Activated naive CD8-positive, alpha-beta T cell treated with anti-CD3 and anti-CD28 coated beads, Interleukin-2, amount 50 U/mL, for 24 hours (primary cell): ENCODE measurements at places on chromosomes 7 and 10.

- H3K36me3 ChIP-seq, result no peaks in the 10 kb centered on the region
- H3K4me1 ChIP-seq, result no peaks in the 10 kb centered on the region
- no peak overlapping the region for H3K4me3 ChIP-seq
- no peaks in the 10 kb centered on the region for H3K27me3 ChIP-seq
- H3K27ac ChIP-seq, result no peak overlapping the region
Measured at GRCh38 chr7:136138991-136139390, 161.8 kb upstream of the MTPN start.

DNA sequence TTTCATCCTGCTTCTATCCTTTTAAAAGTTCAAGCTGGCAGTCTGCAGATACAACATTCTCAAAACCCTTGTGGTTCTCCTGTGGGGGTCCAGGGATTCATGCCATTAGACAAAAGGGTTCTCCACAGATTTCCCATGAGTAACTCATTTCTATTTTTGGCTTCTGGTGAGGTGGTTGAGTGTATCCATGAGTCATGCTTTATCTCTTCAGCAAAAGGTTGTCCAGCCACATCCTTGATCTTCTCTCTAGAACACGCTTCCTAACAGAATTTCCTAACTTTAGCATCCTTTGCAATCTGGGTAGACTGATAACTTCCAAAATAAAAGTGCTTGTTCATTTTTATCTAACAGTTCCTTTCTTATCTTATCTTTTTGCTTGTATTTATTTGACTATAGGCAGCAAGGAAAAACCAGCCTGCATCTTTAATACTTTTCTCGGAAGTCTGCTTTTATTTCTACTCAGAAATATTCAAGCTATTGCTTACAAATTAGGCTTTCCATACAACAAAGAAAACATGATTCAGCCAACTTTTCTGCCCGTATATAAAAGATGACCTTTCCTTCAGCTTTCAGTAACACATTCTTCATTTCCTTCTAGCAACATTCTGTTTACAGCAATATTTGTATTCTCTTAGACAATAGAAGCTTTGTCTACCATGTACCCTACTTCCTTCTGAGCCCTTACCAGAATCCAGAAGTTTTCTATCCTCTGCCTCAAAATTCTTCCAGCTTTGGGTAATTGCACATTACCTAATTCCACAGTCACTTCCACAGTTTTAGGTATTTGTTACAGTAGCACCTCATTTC lies 79.3 kb upstream of the IL6 start:
- peaks cover 27% of the 10 kb centered on the region for H3K27me3 ChIP-seq
- no peak overlapping the region for H3K27ac ChIP-seq

DNA sequence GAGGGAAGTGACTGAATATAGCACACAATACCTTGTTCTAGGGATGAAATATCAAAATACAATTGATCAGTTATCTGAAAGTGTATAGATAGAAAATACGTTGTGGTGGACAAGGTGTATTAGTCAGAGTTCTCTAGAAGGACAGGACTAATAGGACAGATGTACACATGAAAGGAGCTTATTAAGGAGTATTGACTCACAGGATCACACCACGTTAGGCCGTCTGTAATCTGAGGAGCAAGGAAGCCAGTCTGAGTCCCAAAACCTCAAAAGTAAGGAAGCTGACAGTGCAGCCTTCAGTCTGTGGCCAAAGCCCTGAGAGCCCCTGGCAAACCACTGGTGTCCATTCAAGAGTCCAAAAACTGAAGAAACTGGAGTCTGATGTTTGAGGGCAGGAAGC lies 406.1 kb downstream of the MDFIC start:
- H3K4me3 ChIP-seq, result no peak overlapping the region
- H3K27ac ChIP-seq, result no peak overlapping the region
- no peak for DNase-seq
- H3K27me3 ChIP-seq, result no peaks in the 10 kb centered on the region
- H3K4me1 ChIP-seq, result no peaks in the 10 kb centered on the region

DNA sequence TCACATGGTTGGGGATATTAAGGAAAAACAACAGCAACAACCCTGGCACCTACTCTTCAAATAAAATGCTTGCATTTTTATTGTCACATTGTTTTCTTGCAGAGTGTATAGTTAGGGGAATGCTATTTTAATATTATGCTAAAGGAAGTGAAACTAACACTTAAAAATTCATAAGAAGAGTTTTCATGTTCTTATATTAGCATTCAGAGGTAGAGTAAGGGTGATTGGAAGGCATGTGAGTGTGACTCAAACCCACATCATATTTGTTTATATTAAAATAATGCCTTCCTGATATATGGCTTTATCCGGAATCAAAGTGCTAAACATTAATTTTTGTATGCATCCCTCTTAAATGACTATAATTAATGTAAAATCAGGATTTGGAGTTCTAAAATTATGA lies 59.8 kb upstream of the TES start:
- H3K36me3 ChIP-seq, result no peaks in the 10 kb centered on the region
- H3K4me1 ChIP-seq, result peaks cover 11% of the 10 kb centered on the region
- DNase-seq, result no peak
- no peak overlapping the region for H3K27ac ChIP-seq
- H3K27me3 ChIP-seq, result no peaks in the 10 kb centered on the region

GRCh38 chr7:102898532-102898859 lies 14.3 kb upstream of the LRRC17 start:
- H3K27me3 ChIP-seq, result no peaks in the 10 kb centered on the region
- H3K36me3 ChIP-seq, result no peaks in the 10 kb centered on the region
- no peaks in the 10 kb centered on the region for H3K4me1 ChIP-seq

GRCh38 chr10:127276794-127277462 lies 80.5 kb upstream of the INSYN2A start:
- no peaks in the 10 kb centered on the region for H3K4me1 ChIP-seq
- peaks cover 2% of the 10 kb centered on the region for H3K27me3 ChIP-seq
- H3K36me3 ChIP-seq, result no peaks in the 10 kb centered on the region
- no peak overlapping the region for H3K27ac ChIP-seq
- H3K4me3 ChIP-seq, result no peak overlapping the region
- no peak for DNase-seq

- H3K27me3 ChIP-seq, result peaks cover 2% of the 10 kb centered on the region
- no peak overlapping the region for H3K27ac ChIP-seq
- no peaks in the 10 kb centered on the region for H3K36me3 ChIP-seq
- no peaks in the 10 kb centered on the region for H3K4me1 ChIP-seq
- H3K4me3 ChIP-seq, result no peak overlapping the region
Measured at GRCh38 chr10:76310588-76311080, 879.2 kb downstream of the LRMDA start.

GRCh38 chr10:82288461-82288881 lies 413.5 kb downstream of the NRG3 start:
- no peaks in the 10 kb centered on the region for H3K36me3 ChIP-seq
- H3K4me3 ChIP-seq, result no peak overlapping the region
- DNase-seq, result no peak

DNA sequence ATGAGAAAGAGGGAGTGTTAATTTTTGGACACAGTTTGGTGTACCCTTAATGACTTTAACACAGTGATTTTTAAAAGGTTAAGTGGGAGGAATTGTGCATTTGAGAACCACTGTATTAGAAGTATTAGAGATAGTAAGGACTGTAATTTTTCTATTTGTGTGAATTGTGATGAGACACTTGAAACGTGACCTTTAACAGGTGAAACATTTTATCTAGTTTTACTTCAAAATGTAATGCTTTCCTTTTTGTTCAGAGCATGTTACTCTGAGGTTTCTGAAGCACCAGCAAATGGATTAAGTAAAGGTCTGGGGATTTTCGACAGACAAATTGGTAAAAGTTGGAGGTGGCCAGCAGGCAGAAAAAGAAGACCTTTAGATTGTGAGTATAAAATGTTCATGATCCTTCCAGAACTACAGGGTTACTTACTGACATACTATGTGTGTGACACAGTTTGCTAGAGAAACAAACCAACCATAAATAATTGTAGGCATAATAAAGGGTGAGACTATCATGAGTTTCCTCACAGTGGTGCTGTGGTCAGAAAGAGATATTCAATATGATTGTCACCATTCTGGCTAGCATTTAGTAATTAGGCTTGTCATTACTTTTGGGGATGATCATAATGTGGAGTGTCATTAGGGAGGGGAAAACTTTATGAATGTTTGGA lies 26.1 kb downstream of the LCOR start:
- peak overlapping the region; percentile 16 for H3K4me3 ChIP-seq
- no peak for DNase-seq
- peaks cover 48% of the 10 kb centered on the region for H3K36me3 ChIP-seq
- no peaks in the 10 kb centered on the region for H3K27me3 ChIP-seq

DNA sequence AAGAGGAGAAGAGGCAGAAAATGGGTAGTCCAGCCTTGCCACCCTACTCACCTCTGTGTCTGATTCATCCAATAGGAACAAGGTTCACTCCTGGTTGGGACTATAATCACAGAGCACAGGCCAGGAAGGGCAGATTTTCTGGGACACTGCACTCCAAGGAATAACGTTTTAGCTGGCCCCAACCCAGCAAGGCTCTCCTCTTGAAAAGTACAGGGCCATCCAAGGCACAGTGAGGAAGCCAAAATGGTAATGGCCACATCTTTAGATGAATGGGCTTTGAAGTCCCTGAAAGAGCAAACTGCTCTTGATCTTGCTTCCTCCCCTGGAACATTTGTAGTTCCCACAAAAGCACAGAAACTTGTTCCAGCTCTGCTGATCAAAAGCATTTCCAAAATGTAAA lies 149.4 kb downstream of the GRM3 start:
- no peak overlapping the region for H3K27ac ChIP-seq
- no peaks in the 10 kb centered on the region for H3K27me3 ChIP-seq
- H3K36me3 ChIP-seq, result no peaks in the 10 kb centered on the region
- no peaks in the 10 kb centered on the region for H3K4me1 ChIP-seq
- DNase-seq, result no peak

DNA sequence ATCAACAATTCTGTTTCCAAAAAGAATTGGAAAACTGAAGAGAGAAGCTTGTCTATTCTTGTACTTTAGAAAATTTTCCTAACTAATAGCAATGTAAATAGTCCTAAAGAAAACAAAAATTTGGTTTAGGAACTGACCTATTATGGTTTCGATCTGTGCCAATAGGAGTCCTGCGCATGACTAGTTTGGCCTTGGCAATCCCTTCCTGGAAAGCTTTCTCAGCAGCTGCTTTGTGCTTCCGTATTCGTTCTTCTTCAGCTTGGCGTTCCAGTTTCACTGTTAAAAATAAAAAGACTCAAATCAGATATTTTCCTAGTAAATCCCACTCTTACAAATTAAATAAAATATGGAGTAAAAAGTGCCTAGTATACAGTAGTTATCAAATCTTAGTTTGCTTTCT lies 36.6 kb downstream of the FZD9 start:
- H3K4me3 ChIP-seq, result no peak overlapping the region
- no peaks in the 10 kb centered on the region for H3K27me3 ChIP-seq
- no peak overlapping the region for H3K27ac ChIP-seq
- DNase-seq, result no peak
- H3K36me3 ChIP-seq, result peaks cover 60% of the 10 kb centered on the region

- H3K36me3 ChIP-seq, result no peaks in the 10 kb centered on the region
- no peak for DNase-seq
- H3K27me3 ChIP-seq, result no peaks in the 10 kb centered on the region
- no peaks in the 10 kb centered on the region for H3K4me1 ChIP-seq
Measured at GRCh38 chr7:458511-459245, 61.0 kb downstream of the PDGFA start.
